ENCODE measurements at places on chromosomes 1 and 21.

DNA sequence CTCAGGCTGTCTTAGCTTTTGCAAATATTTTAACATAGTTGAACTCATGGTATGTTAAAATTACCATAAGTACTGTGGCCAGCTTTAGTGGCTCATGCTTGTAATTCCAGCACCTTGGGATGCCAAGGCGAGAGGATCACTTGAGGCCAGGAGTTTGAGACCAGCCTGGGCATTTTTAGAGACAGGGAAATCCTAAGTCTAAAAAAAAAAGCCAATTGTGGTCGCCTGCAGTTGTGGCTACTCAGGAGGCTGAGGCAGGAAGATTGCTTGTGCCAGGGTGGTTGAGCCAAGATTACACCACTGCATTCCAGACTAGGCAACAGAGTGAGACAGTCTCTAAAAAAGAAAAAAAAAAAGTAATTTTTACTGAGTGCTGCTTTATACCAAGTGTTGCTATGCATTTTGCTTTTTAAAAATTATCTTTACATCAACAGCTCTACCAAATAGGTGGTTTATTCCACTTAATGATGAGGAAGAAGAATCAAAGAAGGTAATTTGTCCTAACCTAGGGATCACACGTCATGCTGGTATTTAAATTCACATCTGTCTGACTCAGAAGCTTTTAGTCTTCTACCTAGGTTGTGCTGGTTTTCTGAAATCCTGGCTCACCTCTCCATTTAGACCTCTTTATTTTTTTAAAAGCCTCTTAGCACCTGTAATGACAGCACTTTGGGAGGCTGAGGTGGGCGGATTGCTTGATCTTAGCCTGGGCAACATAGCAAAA lies 16.8 kb downstream of the PPP1R12B start:
- no peak for DNase-seq

DNA sequence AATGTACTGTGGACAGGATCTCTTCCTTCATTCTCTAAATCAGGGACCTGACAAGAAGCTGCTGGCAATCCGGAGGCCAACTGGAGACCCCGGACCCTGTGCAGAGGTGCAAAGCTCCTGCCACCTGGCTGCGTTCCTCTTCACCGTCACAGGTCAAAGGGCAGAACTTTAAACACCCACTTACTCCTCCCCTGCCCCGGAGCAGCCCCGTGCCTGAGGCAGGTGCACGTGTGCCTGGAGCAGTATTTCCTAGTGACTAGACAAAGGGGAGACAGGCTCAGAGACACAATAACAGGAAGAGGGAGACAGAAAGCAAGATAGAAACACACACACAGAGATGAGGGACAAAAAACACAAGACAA lies 6.6 kb upstream of the PIGC start:
- DNase-seq: no peak

GRCh38 chr21:31159808-31160207 lies 121.5 kb upstream of the KRTAP19-8 start:
- DNase-seq: no peak

DNA sequence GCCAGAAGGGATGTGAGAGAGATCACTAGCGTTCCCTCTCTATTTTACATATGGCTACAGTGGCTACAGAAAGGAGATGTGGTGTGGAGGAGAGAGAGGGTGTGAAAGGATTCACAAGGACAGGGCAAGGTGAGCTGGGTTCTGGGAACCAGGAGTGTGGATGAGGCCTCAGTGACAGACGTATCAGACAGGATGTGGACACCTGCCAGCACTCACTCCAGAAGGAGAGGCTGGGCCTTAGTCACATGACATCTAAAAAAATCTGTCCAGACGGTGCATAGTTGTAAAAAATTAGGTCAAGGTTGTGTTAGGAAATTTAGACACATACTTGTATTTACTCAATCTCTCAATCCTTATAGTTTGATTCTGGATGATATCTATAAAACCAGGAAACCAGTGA lies 10.6 kb downstream of the TRIM67 start:
- DNase-seq: no peak

- DNase-seq: no peak
Measured at GRCh38 chr21:14499316-14499715, 46.8 kb downstream of the SAMSN1 start.

All from NCI-H82 (cell line).